Inflammatory macrophage treated with lipopolysaccharide for 1 hour (primary cell): ENCODE measurements at places on chromosomes 4 and X.

GRCh38 chrX:74293343-74293946 lies 10.5 kb upstream of the ZCCHC13 start:
- DNase-seq: peak; percentile 66

GRCh38 chr4:101277671-101278070 lies 69.7 kb downstream of the PPP3CA start:
- no peak for DNase-seq

DNA sequence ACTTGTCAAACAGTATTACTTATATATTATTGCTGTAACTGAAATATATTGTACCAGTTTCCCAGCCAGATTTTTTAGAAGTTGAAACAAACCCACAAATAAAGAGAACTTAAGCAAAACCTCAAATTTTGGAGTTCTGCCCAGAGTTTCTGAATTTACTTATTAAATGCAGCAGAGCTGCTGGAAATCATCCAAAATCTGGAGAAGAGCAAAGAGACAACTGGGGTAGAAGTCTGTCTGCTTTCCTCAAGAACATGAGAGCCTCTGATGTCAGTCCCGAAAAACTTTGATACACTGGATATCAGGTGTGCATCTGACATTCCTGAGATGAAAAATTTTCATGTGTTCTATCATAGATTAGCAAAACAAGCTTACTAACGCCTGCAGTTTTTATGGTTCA lies 325.9 kb downstream of the NR3C2 start:
- no peak for DNase-seq

- peak; percentile 17 for DNase-seq
Observed at GRCh38 chr4:88230969-88231771, 53.2 kb downstream of the PPM1K start.

DNA sequence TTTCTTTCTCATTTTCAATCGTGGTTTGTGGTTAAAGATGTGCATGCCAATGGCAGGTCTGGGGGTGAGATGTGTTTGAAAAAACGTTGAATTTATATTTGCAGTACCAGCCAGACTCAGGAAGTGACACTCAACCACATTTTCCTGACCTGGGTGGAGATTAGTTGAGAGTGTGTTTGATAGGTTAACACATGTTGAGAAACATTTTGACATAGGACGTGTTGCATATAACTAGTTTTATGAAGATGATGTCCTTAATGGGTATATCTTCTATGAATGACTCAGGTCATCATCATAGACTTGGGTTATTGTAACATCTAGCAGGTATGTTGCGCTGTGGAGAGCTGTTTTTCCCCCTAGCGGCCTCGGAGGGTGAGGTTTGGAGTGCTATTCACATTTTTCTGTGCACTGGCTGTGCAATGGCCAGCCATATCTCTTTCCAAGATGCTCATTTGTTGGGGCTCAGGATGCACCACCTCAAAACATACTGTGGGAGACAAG lies 21.7 kb upstream of the CD38 start:
- peak; percentile 8 for DNase-seq

DNA sequence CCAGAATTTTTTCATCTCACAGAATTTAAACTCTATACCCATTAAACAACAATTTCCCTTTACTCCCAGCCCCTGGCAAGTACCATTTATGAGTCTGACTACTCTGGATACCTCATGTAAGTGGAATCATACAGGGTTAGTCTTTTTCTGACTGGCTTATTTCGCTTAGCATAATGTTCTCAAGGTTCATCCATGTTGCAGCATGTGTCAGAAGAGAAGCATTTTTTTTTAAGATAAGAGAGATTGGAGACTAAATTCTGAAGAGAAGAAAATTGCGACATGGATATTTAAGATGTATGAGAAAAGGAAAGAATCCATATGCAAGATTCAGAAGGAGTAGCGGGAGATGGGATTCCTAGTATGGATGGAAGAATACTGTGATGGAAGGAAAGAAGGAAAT lies 11.3 kb upstream of the SLC9B1 start:
- DNase-seq: no peak

- DNase-seq: peak; percentile 32
Observed at GRCh38 chrX:12977761-12978204, 2.9 kb downstream of the TMSB4X start.

DNA sequence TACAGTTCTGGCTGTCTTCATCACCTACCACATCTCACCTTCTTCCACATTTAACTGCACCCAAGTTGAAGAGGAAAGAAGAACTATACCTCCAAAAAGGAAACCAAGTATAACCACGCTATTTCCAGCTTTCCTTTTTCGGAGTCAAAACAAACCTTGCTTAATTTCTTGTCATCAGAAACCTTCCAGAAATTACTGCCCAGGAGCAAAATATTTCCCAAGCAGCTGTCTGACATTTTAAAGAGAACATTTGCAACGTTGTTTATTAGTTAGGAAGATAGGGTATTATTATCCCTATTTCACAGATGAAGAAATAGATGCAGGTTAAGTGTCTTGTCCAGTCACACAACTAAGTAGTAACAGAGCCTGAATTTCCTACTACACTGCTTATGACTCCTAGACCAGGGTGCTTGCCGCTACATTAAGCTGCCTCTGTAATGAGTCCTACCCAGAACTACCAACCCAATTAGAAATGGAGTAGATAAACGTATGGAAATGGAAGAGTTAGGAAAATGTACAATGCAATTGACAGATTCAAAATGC lies 2.2 kb upstream of the ACSL4 start:
- DNase-seq: no peak

- peak; percentile 76 for DNase-seq
Observed at GRCh38 chrX:154409222-154409871, at the start of gene DNASE1L1. Gene DNASE1L1, minus strand, starts transcription at chrX:154409254. Its CDS starts 3,686 bp downstream, at chrX:154405568.

DNA sequence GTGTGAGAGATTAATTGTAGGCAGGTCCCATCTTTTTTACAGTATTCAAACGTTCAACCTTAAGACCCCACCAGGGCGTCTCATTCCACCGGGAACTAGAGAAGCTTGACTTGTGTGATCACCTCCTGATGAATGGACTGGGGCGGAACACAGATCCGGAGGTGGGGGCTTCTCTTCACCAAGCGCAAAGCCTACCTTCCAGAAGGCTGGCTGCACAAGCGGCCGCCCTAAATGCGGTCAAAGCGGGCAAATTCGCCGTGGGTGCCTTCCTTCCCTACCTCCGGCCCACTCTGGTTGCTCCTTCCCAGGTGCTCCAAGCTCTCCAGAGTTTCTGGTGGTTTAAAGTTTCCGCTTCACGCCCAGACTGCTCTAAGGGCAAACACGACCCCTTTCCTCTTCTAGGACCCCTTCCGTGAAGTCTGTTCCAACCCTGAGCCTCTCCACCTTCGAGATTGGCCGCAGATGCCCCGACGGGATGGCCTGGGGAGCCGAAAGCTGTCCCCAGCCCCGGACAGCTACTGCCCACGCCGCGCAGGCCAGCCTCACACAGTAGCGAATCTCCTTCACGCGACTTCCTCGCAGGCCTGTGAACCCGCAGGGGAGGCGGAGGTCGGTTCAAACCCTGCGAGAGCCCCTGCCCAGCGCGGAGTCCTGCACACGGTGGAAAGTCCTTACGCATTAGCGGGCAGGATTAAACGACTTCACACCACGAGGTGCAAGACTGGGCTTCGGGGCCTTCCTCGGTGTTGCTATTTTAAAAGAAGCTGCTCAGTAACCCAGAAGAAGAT lies 1.6 kb upstream of the WWC2 start:
- DNase-seq: no peak

DNA sequence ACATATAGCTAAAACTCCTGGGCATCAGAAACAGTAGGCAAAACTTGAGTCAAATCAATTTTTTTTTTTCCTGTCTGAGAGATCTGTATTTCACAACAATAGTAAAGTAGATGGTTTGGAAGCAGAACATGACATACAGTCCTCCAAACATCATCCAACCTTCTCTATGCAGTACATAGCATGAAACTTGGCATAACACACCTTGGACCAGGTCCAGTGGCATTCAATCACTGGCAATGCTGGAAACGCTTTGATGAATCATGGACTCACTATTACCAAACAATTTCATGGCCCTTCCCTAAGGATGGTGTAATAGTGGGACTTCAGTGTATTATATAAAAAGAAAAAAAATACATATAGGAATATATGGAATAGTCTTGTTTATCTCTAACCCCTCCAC lies 154.6 kb downstream of the FMR1NB start:
- peak; percentile 1 for DNase-seq

DNA sequence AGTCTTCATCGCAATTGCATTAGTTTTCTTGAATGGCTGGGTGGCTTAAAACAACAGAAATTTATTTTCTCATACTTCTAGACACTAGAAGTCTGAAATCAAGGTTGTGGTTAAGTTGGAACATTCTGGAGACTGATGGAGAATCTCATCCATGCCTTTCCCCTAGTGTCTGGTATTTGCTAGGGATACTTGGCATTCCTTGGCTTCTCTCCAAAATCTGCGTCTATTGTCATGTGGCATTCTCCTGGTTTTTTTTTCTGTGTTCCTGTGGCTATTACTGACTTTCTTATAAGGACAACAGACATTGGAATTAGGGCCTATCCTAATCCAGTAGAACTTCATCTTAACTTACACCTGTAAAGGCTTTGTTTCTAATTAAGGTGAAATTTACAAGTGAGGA lies 272.8 kb upstream of the EPHA5 start:
- no peak for DNase-seq

GRCh38 chr4:101086801-101087586 lies 260.3 kb downstream of the PPP3CA start:
- no peak for DNase-seq

DNA sequence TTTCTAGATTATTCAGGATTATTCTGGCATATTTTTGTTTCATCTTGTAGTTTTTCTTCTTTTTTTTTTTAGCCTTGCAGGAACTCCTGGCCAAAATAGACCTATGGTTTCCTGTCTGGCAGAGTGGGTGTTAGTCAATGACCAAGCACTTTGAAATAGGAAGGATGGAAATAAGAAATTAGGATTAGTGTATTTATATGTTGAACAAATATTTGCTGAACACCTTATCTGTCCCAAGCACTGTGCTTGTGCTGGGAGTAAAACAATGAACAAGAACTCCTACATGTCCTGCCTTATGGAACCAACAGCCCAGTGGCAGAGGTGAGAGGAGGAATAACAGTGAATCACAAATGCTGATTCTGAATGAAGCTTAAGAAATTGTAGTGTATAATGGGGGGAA lies 4.5 kb downstream of the MMRN1 start:
- DNase-seq: no peak

DNA sequence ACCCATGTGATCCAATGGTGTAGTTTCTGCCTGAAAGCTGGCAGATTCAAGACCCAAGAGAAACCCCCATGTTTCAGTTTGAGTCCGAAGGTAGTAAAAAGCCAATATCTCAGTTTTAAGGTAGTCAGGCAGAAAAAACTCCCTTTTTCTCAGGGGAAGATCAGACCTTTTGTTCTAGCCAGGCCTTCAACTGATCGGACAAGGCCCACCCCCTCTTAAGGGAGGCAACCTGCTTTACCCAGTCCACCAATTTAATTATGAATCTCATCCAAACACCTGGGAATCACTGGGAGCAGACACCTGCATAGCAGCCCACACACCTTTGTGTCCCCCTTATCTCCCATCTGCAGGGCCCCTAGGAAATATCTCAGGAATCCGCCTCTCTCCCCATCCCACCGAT lies 322.0 kb downstream of the STK32B start:
- no peak for DNase-seq

GRCh38 chrX:109384699-109385098 lies 97.2 kb downstream of the GUCY2F start:
- peak; percentile 58 for DNase-seq

DNA sequence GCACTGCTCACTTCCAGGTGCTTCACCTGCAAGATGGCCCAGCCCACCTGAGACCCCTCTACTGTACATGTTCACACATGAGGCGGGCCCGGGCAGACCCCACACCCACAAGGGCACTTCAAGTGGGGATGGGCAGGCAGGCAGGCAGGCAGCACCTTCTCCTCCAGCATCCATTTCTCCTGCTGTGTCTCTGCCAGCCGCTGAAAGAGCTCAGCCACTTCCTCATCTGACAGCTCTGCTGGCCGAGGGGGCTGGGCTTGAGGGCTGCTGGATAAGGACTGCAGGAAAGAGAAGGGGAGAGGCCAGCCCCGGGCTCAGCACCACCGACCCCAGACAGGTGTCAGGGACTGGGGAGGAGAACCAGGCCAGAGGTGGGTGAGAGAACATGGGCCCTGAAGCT lies 4.4 kb upstream of the KCND1 start:
- DNase-seq: no peak

- peak; percentile 40 for DNase-seq
Observed at GRCh38 chrX:18666614-18667013, 5.3 kb downstream of the RS1 start.

DNA sequence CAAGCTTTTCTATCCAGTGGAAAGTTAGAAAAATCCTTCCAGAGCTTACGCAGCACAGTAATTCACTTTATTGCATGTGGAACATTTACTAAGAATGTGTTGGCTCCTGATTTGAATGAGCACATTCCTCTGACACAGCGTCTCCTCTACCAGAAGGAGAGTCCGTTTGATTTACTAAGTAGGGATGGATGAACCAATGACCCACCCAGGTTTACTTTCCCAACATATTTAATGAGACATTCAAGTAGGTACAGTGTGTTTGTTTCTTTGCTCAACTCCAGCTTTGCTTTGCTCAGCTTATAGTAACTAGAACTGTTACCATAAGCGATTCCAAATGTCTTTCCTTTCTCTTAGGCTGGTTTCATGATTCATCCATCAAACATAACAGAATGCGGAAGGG lies 161.7 kb downstream of the SMARCA1 start:
- DNase-seq: no peak

- no peak for DNase-seq
Observed at GRCh38 chr4:17163156-17163771, 264.8 kb upstream of the LDB2 start.

GRCh38 chr4:110287130-110287529 lies 88.7 kb upstream of the ELOVL6 start:
- DNase-seq: peak; percentile 9

DNA sequence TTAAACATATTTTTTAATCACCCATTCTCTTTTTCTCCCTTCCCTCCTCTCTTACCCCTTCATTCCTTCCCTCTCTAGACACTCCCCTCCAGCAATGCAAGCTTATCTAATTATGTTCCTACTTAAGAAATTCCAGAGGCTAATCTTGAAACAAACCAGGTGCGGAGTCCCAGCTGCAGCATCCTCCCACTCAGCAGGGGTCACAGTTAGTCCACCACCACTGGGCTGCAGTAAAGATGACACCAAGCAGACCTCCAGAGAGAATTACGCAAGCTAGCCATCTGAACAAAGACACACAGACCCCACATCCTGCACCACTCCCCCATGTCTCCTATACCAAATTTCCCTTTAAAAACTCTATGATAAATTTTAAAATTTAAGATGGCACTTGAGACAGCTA lies 13.9 kb upstream of the SEC24B start:
- no peak for DNase-seq

DNA sequence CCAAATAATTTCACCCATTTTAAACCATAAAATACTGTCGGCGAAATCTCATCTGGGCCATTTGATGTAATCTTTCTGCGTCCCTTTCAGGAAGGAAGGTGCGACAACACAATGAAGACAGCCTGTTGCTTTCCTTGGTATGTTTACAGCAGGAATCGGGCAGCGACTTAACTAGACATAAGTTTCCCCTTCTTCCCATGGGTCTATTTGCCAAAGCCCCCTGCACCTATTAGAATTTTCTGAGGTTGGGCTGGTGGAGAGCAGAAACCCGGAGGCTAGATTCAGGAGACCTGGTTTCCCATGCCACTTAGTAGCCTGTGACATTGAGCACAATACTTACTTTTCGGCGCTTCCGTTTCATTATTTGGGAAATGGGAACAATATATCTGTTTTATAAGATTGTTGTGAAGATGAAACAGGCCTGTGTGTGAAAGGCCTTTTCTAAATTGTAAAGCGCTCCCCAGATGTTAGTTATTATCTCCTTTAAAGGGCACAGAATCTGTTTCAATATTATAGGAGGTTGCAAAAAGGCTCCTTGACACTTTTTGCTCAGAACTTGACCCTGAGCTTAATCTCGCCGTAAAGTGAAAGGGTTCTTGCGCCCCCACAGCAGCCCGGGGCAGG lies 552 bp upstream of the AFF1 start:
- DNase-seq: peak; percentile 40
